Activated CD4-positive, alpha-beta T cell treated with anti-CD3 and anti-CD28 coated beads, Interleukin-2, amount 50 U/mL, for 24 hours (primary cell): ENCODE measurements at places on chromosomes 5 and 9.

GRCh38 chr5:132667761-132668705 is 5.8 kb upstream of the IL4 start:
- DNase-seq, result no peak

DNA sequence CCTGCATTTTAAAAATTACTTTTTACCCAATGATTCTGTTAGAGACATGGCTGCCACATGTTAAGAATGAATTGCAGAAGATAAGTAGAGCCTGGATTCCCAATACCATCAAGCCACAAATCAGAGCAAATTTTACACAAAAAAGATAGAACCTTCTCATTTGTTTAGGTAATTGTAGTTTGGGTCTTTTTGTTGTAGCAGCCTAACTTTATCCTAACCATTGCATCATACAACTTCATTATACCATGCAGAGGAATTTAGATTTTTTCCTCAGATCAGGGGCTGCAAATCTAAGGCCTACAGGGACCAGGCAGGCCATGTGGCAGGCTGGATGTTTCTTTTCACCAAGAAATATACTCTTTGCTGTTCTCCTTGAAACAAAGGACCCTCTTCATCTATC is 34.6 kb downstream of the NKX2-5 start:
- DNase-seq, result no peak

DNA sequence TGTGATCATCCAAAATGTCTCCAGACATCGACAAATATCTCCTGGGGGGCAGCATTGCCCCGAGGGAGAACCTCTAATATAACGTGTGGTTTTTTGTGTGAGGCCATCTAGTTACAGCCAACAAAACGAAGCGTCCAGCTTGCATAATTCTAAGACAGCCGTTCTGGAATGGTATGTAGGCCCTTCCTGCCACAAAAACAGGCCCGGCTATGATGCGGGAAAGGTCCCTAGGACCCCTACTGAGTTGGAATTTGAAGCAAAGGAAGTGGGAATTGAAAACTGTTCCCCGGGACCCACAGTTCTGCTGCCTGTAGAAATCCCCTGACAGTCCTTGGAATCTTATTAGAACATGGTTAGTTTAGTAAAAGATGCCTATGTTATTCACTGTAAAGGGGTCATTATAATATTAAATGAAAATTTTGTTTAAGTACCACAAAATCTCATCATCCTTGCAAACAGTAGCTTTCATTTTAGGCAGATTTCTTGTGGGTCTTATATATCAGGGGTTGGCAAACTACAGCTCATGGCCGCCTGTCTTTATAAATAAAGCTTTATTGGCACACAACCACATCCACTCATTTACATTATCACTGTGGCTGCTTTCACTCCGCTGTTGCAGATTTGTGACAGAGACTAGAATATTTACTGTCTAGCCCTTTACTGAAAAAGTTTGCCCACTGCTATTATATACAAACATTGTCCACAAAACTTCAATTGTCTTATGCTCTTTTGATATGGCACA is 70.7 kb downstream of the MSX2 start:
- no peak for DNase-seq

- no peak for DNase-seq
Measured at GRCh38 chr5:141560151-141560550, 58.6 kb downstream of the DIAPH1 start.

DNA sequence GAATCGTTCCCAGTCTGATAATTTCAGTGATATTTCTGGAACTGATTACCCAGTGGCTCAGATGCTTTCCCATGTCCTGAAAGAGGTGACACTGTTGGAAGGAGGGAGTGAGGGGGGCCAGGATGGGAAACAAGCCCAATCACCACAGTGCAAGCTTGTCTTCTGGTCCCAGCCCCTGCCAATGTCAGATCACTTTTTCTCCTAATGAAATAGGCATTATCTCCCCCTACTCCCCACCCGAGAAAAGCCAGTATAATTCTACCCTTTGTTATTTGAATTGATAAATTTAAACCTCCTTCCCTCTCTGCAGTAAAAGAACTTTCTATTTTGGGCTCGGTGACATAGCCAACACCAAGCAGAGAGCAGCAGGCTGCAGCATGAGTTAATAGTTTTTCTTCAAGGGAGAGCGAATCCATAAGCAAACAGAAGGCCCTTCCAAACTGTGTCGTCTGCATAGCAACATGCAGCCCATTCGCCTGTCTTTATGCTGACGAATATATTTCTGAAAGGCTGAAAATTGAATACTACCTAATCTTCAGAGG is 14.6 kb upstream of the PPP2CA start:
- no peak for DNase-seq

DNA sequence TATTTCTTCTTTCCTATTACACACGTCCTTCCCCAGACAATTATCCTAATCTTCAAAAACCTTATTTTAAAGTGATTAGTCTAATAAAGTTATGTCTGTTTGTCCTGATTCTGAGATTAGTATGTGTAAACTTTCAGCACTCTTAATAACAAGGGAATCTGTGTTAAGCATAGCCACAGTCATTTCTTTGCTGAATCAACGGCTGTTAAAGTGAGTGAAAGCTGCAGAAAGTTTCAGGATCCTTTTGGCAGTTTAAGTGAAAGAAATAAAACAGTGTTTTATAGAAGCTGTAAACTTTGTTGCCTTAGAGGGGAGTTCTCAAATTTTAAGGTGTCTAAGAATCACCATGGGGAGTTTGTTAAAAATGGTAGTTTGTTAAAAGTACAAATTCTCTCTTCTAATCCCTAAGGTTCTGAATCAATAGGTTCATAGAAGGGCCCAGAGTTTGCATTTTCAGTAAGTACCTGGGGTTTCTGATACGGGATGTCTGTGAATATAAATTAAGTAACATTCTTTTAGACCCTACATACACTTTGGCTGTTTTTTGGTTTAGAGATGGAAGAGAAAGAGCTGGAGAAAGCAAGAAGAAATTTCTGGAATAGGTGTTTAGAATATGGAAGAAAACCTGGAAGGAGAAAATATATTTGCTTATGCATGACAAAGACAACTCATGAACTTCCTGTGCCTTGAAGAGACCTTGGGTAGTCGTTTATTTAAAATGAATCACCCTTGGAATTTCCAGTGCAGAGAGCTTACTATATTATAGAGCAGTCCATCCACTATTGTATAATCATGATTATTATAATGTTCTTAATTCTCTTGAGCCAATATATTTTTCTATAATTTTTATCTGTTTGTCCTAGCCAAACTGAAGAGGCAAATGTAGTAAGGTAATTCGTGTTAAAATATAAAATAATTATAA is 45.7 kb downstream of the SCAMP1 start:
- DNase-seq, result no peak

- DNase-seq, result no peak
Measured at GRCh38 chr5:86880344-86880743, 262.6 kb downstream of the COX7C start.

GRCh38 chr9:110520120-110520701 is 59.3 kb downstream of the SVEP1 start:
- DNase-seq, result no peak
